ENCODE measurements at places on chromosomes 2 and 18.

GRCh38 chr2:120210270-120210693, 12.9 kb downstream of the TMEM185B start:
- DNase-seq, result peak; percentile 72

- DNase-seq, result no peak
Measured at GRCh38 chr2:120283649-120284048, 31.0 kb downstream of the RALB start.

DNA sequence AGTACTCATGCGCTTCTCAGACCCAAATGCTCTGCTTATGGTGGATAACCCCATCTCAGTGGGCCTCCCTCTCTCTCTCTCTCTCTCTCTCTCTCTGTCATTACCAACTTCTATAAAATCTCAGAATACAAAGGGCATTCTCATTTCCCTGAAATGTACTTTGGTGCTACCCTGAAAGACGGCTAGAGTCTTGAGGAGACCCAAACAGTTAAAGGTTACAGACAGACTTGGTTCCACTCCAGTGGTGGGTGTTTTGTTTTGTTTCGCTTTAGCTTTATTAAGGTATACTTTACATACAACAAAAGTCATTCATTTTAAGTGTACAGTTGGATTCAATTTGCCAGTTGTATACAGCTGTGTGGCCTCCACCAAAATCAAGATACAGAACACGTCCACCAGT, 60.9 kb downstream of the BCL11A start:
- no peak for DNase-seq

- DNase-seq, result no peak
Measured at GRCh38 chr2:174038462-174038861, 73.3 kb upstream of the SP3 start.

DNA sequence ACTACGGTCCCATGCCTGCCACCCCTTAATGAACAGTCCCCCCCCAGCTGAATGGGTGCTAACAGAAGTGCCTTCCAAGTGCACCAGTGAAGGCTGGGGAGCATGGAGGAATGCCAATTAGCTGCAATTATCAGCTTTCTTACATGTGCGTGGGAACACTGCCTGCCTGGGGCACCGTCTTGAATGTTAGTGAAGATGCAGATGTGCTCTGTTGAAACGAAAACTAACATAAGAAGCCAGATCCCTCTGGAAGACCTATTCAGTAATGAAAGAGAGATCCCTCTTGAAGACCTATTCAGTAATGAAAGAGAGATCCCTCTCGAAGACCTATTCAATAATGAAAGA, 154.5 kb downstream of the CLIP4 start:
- no peak for DNase-seq

GRCh38 chr2:158414538-158414937, 42.0 kb downstream of the CCDC148 start:
- no peak for DNase-seq

GRCh38 chr18:59455728-59456276, 96.7 kb upstream of the LMAN1 start:
- no peak for DNase-seq

GRCh38 chr2:44009136-44009735, 13.4 kb upstream of the LRPPRC start:
- no peak for DNase-seq

GRCh38 chr18:12165038-12165768, 71.6 kb downstream of the ANKRD62 start:
- no peak for DNase-seq

- DNase-seq, result no peak
Measured at GRCh38 chr2:257429-257828, 6.4 kb downstream of the SH3YL1 start.

DNA sequence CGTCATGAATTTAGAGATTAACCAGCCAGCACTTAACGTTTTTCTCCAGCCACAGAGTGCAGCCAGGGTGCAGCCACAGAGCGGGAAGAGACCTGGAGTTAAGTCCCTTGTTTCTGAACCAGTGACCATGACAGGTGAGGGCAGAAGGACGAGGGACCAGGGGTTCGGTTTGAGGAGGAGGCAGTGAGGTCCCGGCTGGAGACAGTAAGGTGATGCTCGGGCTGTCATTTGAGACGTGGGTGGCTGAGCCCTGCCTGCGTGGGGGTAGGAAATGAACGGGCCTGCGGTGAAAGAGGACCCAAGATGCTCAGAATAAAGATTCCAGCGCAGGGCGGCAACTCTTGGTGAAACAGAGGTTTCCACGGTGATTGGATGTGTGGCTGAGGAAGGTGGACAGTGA, 205.9 kb downstream of the SNTG2 start:
- DNase-seq, result no peak

GRCh38 chr2:217802266-217802665, 200.5 kb downstream of the TNS1 start:
- DNase-seq, result no peak

Data from suppressor macrophage treated with lipopolysaccharide for 1 hour (primary cell).